Left renal cortex interstitium (tissue), 4 donors: ENCODE measurements at places on chromosomes 3 and 15.

DNA sequence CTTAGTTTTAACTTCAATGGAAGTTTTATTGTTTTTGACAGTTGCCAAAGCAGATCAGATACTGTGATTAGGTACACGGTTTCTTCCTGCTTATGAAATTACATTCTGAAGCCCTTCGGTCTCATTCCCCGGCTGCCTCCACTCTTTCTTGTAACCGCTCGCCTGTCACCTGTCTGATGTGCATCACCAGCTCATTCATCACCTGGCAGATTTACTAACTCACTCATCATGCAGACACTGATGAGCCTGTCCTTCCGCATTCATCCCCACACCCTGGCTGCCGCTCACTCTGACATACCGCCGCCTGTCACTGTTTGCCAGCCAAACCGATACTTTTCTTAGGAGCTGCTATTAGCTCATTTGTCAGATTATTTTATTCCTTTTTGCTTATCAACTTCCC is 82.8 kb upstream of the NSMCE3 start:
- DNase-seq, result no peak

DNA sequence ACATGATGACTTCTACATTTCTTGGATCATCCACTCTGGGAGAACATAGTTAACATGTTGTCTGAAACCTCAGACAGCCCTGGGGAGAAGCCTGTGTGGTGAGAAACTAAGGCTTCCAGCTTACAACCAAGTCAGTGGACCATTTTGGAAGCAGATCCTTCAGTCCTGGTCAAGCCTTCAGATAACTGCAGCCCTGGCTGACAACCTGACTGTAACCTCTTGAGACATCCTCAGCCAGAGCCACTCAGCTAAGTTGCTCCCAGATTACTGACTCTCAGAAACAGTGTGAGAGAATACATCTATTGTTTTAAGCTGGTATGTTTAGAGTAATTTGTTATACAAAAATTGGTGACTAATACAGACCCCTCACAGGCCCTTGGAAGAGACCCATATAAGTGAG is 50.9 kb upstream of the KPNA4 start:
- DNase-seq, result no peak

GRCh38 chr3:38519651-38520050 is 23.5 kb downstream of the EXOG start:
- DNase-seq, result no peak

GRCh38 chr3:98999675-99000074 is 98.2 kb upstream of the DCBLD2 start:
- no peak for DNase-seq

- no peak for DNase-seq
Measured at GRCh38 chr15:51702710-51703109, 21.4 kb downstream of the SCG3 start.

DNA sequence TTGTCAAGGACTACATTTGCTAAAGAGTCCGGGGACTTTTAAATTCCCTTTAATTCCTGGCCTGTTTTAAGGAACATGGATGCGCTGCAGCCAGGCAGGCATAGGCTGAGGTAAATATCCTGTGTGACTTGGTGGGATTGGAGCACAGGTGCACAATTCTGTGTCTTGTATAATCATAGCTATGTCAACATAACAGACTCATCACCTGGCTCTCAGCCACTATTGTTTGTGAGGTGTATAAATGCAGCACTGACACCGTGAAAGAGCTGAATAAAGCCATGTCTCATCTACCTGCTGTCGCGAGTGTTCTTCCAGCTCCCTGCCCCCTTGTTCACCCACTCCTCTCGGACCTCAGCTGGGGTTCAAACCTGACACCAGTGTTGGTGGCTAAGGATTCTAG is 109.7 kb downstream of the MFSD1 start:
- DNase-seq, result no peak

DNA sequence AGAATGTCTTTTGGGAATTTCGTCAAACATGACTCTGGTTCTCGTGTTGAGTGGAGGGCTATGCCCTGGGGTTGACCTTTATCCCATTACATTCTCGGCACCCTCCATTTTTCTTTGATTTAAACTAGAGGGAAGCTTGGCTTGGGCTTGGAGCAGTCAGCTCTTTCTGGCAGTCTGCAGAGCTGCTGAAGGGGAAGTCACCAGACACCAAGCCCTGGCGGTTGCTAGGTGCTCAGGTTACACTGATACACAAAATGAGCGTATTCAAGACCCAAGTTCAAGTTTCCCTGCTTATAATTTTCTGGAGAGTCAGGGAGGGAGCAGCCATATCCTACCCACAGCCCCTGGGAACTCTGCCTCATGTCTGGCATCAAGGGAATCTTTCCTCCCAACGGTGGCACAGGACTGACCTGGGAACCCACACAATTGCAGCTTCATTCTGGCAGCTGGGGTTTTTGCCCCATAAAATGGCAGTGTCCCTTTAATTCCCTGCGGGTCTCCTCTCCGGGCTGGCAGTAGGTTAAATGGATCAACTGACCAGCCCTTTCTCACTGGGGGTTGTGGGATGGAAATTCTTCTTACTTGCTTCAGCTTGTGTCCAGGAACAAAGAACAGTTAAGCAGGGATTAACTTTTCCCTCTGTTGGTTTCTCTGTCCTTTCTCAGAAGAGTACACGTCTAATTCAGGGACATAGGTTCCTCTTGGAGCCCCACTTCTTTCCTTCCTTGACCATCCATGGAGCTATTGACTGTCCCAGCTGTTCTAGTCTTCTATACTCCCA is 110.0 kb upstream of the DLG1 start:
- no peak for DNase-seq

- DNase-seq, result no peak
Measured at GRCh38 chr15:33693166-33693800, 275.0 kb upstream of the CHRM5 start.

DNA sequence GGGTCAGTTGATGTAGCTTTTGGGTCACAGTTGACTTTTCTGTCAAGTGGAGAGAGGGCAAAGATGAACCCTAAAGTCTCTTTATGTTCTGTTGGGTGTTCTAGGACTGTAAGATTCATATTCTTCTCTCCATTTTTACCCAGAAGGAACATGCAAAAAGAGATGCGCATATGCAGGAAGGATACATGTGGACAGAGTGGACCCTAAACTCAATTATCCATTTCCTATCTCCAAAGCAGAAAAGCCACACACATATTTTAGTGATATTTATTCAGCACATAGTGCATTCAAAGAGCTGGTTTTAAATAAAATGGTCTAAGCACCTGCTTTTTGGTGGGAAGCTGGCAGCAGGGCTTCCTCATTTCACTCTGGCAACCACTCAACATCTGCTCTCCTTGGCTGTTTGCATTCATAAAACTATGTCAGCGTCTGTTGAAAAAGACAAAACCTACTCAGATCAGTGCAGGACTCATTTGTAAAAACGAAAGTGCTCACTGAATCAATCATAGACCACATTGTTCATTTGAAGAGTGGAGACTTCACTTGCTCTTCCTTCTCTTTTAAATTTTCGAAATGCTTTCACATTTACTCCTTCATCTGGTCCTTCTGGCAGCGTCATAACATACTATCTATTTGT is 96.6 kb downstream of the SEMA6D start:
- DNase-seq, result no peak

- no peak for DNase-seq
Measured at GRCh38 chr15:74184582-74185091, 11.1 kb downstream of the ISLR start.

DNA sequence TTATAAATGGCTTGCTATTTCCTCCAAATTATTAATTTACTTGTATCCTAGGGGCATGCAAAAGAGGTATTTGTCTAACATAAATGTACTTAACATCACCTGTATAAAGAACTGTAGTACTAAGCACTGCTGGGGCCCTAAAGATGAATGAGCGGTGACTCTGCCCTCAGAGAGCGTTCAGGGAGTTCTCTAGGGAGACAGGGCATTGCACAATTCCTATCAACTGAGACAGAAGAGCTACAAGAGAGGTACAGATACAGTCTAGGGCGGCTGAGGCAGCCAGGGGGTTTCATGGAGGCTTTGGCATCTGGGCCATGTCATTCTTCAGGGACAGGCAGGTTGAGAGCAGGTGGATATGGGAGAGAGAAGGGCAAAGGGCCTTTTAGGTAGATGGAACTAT is 39.9 kb upstream of the PARL start:
- DNase-seq, result no peak

GRCh38 chr3:155791190-155791589 is 14.9 kb downstream of the C3orf33 start:
- DNase-seq, result no peak

- DNase-seq, result no peak
Measured at GRCh38 chr3:49255718-49256511, 21.1 kb downstream of the C3orf62 start.

DNA sequence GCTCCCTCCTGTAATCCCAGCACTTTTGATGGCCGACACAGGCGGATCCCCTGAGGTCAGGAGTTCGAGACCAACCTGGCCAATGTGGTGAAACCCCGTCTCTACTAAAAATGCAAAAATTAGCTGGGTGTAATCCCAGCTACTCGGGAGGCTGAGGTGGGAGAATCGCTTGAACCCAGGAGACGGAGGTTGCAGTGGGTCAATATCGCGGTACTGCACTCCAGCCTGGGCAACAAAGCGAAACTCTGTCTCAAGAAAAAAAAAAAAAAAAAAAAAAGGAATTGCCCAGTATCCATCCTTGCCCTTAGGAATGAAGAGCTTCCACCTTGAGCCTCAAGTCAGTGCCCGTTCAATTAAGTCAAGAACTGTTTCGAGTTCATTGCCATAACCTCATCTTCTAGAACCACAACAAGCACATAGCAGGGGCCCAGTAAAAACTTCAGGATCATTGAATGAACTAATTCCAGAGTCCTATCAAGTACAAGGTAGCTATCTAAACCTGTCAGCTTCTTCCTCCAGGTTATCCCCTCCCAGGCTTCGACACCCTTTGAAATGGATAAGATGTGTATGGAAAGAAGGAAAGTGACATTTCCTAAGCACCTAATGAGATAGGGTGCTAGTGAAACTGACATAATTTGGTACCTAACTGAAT is 826 bp downstream of the DBR1 start:
- DNase-seq, result no peak

DNA sequence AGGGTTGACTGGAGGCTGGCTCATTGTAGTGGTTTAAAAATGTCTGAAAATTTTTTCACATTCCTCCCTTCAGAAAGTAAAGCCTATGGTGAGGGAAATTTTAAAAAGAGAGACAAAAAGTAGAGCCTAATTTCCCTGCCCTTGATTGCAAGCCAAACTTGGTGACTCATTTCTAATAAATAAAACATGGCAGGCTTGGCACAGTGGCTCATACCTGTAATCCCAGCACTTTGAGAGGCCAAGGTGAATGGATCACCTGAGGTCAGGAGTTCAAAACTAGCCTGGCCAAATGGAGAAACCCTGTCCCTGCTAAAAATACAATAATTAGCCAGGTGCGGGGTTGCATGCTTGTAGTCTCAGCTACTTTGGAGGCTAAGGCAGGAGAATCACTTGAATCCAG is 18.9 kb upstream of the ARRDC4 start:
- no peak for DNase-seq

GRCh38 chr15:94887391-94887790 is 656.0 kb downstream of the MCTP2 start:
- no peak for DNase-seq

DNA sequence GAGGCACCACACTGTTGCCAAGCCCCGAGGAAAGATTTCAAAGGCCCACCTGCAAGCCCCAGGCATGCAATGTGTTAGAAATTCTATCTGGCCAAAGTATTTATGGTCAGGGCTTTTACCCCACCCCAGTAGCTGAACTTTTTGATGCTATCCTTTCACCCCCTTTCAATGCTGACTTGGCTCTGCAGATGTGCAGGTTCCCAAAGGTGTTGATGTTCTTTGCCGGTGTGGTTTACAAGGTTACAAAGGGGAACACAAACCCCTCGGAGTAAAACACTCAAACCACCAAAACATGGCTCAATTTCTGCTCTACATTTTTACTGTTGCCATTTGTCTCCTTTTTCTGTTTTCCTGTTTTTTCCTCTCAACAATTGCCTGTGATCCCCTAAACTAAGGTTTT is 145.4 kb upstream of the BNIP2 start:
- no peak for DNase-seq

GRCh38 chr15:48966595-48967301 is 3.0 kb upstream of the SHC4 start:
- DNase-seq, result no peak

DNA sequence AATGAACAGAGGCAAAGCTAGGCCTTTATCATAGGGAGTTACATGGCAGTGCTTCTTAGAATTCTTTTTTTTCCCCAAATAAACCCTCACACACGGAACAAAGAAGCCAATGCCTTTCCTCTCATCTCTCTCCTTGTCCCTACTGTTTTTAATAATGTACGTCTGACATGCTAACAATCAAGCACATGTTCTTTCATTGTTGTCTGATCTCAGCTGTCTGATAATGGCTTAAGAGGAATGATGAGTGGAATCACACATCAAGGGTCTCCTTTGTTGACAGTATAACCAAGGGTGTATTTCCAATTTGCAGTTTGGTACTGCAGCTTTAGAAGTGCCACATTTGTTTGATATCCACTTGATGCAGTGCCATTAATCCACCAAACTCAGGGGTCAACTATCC is 34.8 kb upstream of the EPHA3 start:
- no peak for DNase-seq

DNA sequence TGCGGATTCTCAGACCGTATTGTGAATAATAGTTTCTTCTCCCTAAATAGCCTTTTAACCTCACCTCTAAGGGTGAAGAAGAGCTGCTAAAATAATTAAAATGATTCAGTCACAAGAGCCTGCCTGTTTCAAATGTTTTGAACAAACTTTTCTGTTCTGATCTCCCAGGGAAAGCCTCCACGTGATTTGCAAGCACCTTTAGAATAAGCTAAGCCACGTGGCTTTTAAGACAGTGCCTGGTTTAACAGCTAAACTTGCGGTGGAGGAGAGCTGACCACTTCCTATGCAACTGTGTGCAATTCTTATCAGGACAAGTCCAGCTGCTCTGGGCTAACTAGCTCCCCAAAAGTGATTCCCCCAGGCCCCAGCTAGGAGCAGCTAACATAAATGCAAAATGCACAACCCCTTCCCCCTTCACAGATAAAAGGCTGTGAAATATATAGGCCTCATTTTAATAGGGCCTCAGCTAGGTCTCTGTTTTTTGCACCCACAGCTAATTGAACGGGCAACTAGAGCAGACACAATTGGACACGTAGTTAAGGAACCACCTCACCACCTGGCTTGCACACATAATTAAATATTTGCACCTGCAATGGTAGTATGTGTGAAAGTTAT is 401.2 kb upstream of the NR2F2 start:
- no peak for DNase-seq

- no peak for DNase-seq
Measured at GRCh38 chr3:18469775-18470174, 44.6 kb upstream of the SATB1 start.

GRCh38 chr15:73902121-73903020 is 23.9 kb upstream of the LOXL1 start:
- DNase-seq, result no peak

GRCh38 chr3:72548981-72549380 is 299.3 kb downstream of the SHQ1 start:
- DNase-seq, result no peak
